ENCODE measurements at places on chromosomes 3 and 15.

- DNase-seq, result no peak
Measured at GRCh38 chr15:81165535-81165934, 31.1 kb upstream of the IL16 start.

DNA sequence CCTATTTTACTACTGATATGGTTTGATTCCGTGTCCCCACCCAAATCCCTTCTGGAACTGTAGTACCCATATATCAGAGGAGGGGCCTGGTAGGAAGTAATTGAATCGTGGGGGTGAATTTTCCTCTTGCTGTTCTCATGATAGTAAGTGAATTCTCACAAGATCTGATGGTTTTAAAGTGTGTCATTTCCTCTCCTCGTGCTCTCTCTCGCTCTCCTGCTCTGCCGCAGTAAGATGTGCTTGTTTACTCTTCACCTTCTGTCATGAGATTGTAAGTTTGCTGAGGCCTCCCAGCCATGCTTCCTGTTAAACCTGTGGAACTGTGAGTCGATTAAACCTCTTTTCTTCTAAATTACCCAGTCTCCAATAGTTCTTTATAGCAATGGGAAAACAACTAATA, 81.2 kb upstream of the ZBTB20 start:
- no peak for DNase-seq

DNA sequence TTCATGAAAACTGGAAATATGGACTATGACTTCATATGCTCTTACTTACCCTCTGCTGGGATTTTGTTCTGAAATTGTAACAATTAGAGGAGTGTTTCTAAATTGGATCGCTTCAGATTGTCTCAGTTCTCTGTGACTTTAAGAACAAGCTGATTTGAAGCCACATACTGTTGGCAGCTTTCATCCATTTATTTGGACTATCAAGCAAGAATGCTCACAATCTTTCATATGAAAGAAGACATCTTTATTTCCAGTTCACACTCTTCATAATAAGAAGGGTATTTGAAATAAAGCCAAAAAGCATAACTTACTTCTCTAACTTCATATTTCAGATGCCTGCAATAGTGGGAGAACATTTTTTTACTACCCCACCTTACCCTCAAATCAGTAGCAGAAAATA, 491.6 kb upstream of the TPRG1 start:
- DNase-seq, result no peak

GRCh38 chr15:80485370-80486164, 81.4 kb downstream of the ARNT2 start:
- no peak for DNase-seq

- DNase-seq, result no peak
Measured at GRCh38 chr15:57443486-57443885, 67.2 kb downstream of the CGNL1 start.

DNA sequence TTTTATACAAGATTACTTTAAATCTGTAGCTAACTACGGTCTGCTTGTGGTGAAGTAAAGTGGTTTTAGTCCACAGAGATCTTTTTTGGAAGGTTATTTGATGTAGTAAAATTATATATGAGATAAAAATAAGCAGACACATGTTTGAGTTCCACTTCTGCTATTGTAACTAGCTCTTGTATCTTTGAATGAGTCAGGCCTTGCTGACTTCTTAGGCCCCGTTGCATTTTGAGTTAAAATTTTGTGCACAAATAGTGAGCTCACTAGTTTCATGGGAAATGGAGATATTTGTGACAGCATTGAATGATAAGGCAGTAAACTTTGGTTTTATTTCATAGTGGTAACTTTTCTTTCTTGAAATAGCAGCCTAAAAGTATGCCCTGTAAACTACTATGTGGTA, 42.6 kb downstream of the ARIH1 start:
- DNase-seq, result no peak

- DNase-seq, result peak; percentile 50
Measured at GRCh38 chr3:178084938-178085816, 451.1 kb upstream of the KCNMB2 start.

GRCh38 chr3:164332831-164333802, 745.2 kb downstream of the SI start:
- DNase-seq, result no peak

DNA sequence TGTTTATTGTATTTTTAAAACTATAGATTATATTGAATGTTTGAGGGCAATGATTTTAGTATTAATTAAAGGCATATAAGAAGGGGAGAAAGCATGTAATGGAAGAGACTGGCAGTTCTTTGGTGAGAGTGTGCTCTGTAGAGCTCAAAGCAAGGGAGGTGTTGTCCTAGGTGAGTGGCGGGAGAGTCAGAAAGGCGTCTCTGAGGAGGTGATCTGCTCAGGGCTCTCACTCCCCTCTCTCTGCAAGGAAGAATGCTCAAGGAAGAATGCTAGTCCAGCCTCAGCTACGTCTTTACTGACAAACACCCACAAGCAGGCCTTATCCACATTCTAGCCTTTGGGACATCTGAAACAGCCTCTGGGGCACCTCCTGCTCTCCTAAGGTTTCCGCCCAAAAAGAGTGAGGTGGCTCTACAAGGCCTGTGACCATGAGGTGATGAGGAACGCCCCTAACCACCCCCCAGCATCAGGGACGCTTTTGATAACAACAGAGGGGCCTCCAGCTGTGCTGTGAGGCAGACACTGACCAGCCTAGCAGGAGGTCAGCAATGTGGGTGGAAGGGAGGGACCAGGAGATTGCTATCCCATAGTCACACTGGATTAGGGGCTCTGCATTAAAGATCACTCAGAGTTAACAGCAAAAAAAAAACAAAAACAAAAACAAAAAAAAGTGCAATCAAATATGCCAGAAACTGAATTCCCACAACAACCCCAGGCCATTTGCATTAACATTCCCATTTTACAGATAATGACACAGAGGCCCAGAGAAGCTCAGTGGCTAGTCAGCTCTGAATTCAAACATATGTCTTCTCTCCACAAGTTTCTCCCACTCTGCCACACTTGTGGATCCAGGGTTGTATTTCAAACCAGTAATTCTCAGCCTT, 202.2 kb upstream of the CTNNB1 start:
- no peak for DNase-seq
